Suppressor macrophage treated with lipopolysaccharide for 1 hour (primary cell): ENCODE measurements at places on chromosomes 2 and 18.

DNA sequence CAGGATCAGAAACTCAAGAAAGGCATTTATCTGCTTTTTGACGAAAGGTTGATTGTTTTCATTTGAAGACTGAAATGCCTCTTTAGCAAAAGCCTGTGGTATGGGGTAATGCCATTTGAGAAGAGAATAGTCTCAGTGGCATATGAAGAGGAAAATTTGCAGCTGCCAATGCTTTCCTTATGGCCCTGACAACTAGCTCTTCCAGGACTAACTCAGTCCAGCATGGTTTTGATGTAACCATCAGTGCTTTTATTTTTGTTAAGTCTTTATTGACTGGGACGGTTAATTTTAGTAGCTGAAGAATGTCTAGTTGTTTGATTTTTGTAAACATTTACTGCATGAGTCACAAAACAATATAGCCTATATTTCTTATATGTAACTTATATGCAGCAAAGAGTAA, 158.4 kb downstream of the LNPK start:
- DNase-seq: no peak

DNA sequence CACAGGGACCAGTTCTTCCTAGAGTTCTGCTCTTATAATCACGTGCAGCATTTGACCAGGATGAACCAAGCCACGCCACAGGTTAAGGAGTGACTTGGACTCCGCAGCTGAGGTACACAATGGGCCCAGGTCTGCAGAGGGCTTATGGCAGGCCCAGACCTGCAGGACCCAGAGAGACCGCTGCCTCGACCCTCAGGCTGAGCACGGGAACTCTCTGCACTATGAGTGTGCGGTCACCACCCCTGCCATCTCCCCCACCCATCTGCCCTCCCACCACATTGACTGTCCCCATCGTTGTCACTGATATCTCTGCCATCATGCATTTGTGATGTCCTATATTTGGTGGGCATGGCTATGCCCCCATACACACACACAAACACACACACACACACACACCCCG, 45.7 kb upstream of the HPCAL1 start:
- DNase-seq: no peak

GRCh38 chr2:150303281-150303680, 184.2 kb downstream of the RND3 start:
- DNase-seq: peak; percentile 0

GRCh38 chr2:10345813-10346212, 43.1 kb downstream of the HPCAL1 start:
- no peak for DNase-seq

DNA sequence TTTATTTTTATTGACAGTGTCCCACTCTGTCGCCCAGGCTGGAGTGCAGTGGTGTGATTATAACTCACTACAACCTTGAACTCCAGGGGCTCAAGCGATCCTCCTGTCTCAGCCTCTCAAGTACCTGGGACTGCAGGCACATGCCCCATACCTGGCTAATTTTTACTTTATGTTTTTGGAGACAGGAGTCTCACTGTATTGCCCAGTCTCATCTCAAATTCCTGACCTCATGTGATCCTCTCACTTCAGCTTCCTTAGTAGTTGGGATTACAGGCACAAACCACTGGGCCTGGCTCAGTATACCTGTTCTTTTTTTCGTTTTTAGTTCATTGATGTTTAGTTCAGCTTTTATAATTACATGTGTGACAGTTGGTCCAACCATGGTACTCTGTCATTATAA, 40.1 kb upstream of the SNORC start:
- DNase-seq: no peak

DNA sequence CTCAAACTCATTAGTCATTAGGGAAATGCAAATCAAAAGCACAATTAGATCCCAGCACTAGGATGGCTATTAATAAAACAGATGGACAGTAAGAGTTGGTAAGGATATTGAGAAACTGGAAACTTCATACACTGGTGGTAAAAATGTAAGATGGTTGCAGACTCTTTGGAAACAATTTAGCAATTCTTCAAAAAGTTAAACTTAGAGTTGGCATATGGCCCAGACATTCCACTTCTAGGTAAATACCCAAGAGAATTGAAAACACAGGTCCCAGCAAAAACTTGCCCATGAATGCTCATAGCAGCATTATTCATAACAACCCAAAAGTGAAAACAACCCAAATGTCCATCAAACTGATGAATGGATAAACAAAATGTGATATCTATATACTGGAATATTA, 84.9 kb upstream of the ZFP36L2 start:
- DNase-seq: no peak

DNA sequence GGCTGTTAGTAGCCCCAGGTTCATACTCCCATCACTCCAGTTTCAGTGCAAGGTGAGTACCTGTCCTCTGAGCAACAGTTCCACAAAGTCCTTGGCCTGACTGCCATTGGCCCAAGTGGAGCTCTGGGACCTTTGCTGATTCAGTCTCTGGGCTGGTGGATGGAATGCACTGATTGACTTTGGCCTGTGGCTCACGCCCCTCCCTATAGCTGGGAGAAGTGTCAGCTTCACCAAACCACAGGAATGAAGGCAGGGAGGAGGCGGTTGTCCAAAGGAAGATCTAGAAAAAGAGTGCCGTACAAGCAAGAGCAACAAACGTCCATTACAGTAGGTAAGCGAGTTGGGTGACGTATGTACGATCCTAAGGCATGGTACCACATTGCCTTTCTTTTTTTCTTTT, 34.0 kb downstream of the QPCT start:
- no peak for DNase-seq

DNA sequence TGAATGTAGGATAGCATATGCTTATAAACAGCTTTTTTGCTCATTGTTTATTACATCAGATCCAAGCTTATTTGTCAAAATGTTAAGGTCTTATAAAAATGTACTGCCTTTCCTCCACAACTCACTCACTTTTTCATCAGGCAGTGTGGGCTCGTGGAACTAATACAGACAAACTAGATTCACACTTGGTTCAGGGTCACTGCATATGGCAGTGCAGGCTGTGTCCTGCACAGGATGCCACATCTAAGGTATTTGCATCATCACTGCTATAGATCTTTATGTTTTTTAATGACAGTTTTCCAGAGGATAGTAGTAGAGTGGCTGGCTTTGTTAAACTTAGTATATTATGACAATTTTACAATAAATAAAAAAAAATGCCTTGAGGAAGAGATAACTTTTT, 381.0 kb downstream of the CLIP4 start:
- DNase-seq: no peak

GRCh38 chr2:183089192-183089851, 10.8 kb downstream of the DUSP19 start:
- DNase-seq: no peak

DNA sequence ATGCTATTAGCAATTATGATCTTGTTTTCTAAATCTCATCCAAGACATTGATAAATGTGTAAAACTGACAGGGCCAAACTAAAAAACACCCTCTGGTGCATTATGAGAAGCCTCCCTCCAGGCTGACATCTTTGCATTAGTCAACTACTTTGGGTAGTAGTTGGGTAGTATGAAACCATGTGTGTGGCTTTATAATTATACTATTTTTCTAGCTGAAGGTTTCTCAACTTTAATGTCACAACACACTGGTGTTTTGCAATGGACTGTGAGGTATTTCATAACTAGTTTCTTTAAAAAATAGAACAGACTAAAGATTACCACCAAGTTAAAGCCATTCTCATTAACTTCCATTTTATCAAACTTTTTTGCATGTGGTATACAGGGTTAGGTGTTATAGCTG, 73.1 kb upstream of the RBMS1 start:
- peak; percentile 86 for DNase-seq

DNA sequence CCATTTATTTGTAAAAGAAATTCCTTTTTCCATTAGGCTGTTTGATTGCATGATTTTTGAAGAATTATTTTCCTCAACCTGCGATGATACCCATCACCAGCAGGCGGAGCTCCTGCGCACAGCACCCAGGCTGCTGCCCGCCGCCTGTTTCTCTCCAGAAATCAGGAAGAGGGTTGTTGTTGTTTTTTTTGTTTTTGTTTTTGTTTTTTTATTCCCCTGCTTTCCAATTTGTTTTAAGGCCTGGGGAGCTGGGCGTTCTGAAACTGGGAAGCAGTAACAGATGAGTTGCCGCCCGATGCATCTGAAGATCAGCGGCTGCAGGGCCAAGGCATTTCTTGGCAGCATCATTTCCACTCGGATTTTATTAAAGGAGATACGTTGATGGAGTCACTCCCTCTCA, 132.1 kb downstream of the MBP start:
- peak; percentile 77 for DNase-seq

DNA sequence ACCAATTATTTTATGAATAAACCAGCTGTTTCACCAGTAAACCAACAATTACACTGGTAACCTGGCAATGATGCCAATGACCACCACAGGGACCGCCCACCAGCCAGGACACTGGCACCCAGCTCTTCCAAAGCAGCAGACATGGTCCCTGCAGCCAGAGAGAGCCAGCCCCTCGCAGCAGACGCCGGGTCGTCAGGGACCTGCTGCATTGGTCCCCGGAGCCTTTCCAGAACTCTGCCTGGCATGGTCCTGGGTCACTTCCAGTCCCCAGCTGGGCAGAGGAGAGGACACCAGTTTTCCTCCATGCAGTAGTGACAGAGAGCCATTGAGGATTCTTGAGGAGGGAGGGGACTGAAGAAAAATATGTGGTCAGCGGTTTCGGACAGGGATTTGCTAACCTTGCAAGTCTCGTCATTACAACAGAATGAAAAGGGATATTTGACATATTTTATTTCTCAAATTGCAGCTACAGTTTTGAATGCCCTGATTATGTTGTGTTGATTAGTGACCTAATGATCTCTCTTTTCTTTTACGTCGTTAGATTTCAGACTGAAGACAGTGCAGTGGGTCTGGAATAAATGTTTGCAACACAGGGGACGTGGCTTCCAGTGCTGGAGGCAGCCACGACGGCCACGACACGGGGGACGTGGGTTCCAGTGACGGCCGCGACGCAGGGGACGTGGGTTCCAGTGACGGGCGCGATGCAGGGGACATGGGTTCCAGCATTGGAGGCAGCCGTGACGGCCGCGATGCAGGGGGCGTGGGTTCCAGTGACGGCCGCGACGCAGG, 154.5 kb downstream of the TPO start:
- no peak for DNase-seq

DNA sequence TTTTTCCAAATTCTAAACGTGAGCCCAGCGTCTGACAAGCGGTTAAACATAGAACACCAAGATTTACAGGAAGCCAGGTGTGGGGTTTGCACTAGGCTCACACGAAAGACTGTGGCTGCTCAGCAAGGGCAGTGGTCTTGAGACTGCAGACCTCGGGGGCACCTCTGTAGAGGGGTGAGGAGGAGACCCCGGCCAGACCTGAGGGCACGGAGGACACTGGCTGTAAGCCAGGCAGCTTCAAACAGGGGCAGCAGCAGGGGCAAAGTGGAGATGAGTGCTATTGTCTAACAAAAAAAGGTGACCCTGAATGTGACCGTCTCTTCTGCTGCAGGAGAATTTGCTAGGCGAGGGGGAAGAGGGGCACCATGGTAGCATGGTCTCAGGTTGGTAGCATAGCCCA, 140.3 kb downstream of the CYP26B1 start:
- no peak for DNase-seq

DNA sequence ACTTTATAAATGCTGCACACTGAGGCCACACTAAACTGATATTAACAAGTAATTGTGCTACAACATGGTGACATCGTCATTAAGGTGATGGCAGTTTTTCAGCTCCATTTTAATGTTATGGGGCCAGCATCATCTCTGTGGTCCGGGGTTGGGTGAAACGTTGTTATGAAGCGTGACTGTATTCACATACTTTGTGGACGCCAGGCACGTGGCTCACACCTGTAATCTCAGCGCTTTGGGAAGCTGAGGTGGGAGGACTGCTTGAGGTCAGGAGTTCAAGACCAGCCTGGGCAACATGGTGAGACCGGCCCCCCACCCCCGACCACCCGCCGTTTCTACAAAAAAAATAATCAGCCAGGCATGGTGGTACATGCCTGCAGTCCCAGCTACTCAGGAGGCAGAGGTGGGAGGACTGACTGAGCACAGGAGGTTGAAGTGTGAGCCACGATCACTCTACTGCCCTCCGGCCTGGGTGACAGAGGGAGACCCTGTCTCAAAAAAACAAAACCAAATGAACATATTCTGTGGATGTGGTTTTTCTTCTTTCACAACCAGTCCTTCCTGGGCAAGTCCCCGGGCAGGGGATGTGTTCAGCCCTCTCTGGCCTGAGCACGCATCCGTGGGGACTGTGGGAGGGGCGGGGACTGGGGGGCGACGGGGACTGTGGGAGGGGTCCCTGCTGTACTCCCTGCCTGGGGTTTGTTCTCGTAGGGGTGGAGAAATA, 12.9 kb upstream of the GAL3ST2 start:
- peak; percentile 27 for DNase-seq

DNA sequence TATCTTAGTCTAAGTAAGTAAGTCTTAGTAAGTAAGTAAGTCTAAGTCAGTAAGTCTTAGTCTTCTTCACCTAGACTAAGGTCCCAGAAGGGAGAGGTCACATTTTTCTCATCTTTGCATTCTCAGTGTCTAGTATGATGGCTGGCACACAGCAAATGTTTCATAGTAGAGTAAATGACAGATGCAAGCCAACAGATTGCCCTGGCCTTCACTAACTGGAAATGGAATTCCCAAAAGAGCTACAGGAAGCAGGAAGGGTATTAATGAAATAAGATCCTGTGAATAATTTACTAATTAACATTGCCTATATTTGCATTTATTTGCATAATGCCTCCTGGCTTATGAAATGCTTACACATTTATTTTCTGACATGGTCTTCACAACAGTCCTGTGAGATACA, 221.6 kb downstream of the RAD51AP2 start:
- no peak for DNase-seq

GRCh38 chr2:69771461-69771860, 29.5 kb downstream of the ANXA4 start:
- no peak for DNase-seq

DNA sequence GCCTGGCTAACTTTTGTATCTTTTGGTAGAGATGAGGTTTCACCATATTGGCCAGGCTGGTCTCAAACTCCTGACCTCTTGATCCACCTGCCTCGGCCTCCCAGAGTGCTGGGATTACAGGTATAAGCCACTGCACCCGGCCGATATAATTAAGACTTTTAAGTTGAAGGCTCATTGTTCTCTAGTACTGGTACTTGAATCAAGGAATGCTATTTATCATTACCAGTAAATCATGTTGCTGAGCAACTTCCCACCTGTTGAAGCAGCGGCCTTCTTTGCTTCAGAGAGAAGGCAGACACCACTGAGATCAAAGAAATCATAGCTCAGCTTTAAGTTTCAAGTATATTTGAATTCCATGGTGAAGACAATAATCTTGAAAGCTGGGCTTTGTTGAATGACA, 58.8 kb upstream of the TMEM163 start:
- no peak for DNase-seq

- DNase-seq: peak; percentile 52
Observed at GRCh38 chr2:169073211-169073962, 4.0 kb downstream of the DHRS9 start.

GRCh38 chr2:204683384-204683783, 138.1 kb downstream of the PARD3B start:
- DNase-seq: no peak

DNA sequence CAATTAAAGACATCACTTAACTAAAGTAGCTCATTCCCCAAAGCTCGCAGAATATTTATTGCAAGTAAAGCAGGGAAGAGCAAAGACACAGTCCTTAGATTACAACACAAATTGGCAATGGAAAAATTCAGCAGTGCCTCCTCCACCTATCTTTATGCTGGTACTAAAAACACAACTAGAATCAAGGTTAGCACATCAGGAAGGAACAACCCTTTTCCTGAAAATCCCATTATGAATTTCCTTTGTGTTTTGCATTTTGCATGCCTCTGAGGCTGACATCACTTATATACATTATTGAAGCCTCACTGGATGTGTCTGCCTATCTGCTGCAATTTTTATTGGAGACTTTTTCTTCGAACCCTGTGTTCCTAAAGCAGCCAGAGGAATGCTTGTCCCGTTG, 193.8 kb upstream of the STK17B start:
- DNase-seq: no peak
